Cortex of kidney (tissue), 1 donor: ENCODE measurements at places on chromosomes 5 and 9.

- DNase-seq = no peak
Observed at GRCh38 chr5:166262395-166262794, 2029.0 kb upstream of the WWC1 start.

GRCh38 chr9:127561491-127562278 lies 50.4 kb upstream of the STXBP1 start:
- DNase-seq = no peak

- DNase-seq = no peak
Observed at GRCh38 chr9:107945493-107945892, 455.9 kb upstream of the KLF4 start.

DNA sequence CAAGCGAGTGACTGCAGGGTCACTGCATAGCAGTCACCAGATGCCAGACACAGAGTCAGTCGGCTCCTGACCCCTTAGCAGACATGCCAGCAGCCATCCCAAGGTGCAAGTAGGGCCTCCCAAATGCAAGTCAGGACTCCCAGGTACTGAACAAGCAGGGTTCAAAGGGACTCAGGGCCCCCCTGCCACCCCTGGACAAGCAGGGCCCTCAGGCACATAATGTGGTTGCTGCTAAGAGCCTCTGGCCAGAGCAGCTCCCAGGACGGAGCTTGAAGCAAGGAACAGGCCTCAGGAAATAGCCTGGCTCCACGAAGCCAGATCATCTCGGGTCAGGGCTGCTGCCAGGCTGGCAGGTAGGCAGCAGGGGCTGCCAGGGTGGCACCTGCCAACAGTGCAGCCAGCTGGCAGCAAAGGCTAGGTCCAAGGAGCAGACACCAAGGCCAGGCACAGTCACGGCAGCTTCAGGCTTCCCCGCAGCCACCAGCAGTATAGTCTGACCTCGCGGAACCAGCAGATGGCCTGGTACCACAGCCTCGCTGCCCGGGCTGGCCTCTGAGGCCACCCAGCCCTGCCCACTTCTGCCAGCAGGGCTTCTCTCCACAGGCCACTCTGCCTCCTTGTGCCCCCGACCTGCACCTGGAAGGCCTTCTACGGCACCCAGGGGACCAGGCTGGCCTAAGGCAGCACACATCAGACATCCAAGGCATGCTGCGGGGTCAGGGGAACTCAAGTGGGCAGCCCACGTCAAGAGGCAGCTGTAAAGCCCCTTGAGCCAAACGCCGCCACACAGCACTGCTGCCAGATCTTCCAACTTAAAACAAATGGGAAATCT lies 7.4 kb downstream of the EEIG1 start:
- DNase-seq = no peak

GRCh38 chr5:7763621-7764072 lies 87.3 kb downstream of the CFAP90 start:
- DNase-seq = no peak

GRCh38 chr5:97454015-97454414 lies 271.0 kb upstream of the RIOK2 start:
- DNase-seq = no peak

DNA sequence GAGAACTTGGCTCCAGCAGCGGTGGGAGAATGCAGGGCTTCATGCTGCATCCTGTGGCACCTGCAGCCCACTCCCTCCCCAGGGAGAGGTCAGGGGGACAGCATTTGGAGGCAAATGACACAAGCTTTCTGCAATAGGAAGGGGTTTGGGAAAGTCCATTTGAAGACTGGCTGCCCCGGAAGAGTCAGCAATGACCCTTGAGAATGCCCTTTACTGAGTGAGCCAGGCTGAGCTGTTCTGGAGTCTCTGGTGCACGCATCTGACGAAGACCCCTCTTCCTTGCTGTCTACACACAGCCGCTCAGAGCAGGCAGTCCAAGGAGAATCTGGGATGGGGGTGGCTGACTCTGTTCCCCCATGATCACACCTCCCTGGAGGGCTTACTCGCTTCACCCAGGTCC lies 5.5 kb upstream of the NXNL2 start:
- DNase-seq = no peak

DNA sequence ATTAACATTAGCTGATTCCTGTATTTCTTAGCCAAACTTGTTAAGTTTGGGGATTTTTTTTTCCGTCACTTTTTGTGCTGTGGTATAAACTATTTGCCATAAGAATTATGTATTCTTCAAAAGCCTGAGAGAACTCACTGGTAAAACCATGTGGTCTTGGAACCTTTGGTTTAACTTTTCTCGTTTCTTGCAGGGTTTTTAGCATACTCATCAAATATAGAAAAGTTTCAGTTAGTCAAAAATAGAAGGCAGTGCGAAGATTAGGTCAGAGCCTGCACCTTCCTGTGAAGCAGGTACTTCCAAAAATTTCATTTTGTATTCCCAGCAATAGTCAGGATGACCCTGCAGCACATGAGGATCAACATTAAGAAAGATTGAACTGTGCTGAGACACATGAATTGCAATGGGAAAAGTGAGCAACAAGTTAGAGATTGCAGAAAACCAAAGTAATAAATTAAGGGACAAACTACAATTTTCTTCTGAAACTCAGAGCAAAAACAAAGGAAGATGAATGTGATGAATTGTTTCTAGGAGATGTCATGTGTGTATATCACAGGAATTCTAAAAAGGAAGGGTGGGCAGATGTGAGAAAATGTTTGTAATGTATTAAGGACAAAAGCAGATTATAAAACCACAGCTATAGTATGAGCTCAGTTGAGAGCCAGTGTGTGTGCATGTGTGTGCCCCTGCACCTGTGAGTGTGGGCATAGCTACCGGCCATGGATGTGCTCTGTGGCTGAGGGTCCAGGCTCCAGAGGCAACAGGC lies 102.2 kb downstream of the ANGPTL2 start:
- no peak for DNase-seq

- DNase-seq = no peak
Observed at GRCh38 chr9:96343515-96344360, 39.8 kb downstream of the SLC35D2 start.

GRCh38 chr5:7393921-7394799 lies 1.8 kb upstream of the ADCY2 start:
- DNase-seq = no peak

- no peak for DNase-seq
Observed at GRCh38 chr5:73998489-73998888, 372.5 kb downstream of the ARHGEF28 start.

GRCh38 chr9:136029556-136029955 lies 65.5 kb downstream of the NACC2 start:
- no peak for DNase-seq
